DND-41 (cell line): ENCODE measurements at places on chromosomes 3 and 15.

DNA sequence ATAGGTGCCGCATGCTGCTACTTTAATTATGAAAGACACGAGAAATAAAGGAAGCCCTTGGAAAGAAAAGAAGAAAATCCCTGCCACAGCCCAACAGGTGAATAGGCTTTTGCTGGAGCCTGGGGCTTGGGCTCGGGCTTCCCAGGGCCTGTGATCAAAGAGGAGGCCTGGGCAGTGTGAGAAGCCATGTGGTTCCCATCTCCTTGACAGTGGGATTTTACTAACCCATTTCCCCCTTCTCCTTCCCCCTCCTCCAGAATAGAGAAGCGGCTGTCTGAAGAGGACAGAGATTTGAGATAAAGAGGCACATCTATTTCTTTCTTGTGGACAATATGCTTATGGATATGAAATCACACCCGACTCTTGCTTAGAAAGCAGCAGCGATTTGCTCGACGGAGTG, 369.1 kb downstream of the MCTP2 start:
- no peak for DNase-seq

GRCh38 chr3:32177702-32178198, 60.7 kb upstream of the CMTM8 start:
- peak; percentile 34 for DNase-seq

DNA sequence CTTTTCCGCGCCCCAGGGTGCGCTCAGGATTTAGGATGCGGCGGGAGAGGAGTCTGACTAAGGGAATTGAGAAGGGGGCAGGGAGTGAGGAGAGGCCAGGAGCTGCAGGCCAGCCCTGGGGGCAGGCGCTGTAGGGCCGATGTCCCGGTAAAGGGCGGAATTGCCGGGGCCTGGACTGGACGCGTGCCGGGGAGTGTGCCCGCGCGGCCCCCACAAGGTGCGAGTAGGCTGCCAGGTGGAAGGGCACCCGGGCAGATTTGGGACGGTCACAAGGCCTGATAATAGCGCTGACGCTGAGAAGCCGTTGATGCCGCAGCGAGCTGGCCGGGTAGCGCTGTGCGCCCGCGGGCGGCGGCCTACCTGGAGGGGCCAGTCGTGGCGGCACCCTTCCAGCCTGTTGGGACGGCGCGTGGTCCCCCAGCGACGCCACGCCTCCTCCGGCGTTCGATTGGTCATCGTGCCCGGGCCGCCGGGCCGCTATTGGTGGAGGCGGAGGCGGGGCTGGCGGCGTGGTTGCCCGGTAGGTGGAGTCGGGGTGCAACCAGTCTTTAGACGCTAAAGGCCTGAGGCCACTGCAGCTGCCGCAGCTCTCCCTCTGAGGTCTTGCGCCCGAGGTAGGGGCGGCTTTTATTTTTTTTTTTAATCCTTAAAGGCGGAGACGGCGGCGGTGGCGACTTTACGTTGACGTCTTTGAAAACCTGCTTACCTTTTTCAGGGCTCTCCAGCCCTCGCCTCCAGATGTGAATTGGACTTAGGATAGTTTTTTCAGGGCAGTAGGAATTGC, 903 bp downstream of the SLC25A38 start:
- DNase-seq = peak; percentile 95

DNA sequence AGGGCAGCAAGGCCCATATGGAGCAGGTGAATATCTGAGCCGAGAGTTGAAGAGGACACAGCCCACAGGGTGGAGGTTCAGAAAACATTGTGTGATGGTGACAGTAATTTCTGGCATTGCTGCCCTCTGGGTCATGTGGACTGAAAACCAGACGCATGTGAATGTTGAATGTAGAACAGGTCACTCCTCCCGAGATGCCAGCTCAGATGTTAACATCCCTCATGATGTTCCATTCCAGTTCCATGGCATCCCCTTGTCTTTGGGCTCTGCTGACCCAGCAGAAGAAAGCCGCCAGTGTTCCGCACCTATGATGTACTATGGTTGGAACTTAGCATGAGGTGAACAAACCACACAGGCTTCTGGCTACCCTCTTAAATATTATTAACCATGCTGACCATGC, 110.7 kb upstream of the CTDSPL start:
- no peak for DNase-seq

- DNase-seq = no peak
These were observed 459.5 kb downstream of the NR2F2 start for GRCh38 chr15:96790004-96790403.

GRCh38 chr15:74302821-74303359, 64.6 kb downstream of the CYP11A1 start:
- DNase-seq = peak; percentile 39

GRCh38 chr3:157311633-157312375, 124.8 kb upstream of the PTX3 start:
- DNase-seq = no peak

DNA sequence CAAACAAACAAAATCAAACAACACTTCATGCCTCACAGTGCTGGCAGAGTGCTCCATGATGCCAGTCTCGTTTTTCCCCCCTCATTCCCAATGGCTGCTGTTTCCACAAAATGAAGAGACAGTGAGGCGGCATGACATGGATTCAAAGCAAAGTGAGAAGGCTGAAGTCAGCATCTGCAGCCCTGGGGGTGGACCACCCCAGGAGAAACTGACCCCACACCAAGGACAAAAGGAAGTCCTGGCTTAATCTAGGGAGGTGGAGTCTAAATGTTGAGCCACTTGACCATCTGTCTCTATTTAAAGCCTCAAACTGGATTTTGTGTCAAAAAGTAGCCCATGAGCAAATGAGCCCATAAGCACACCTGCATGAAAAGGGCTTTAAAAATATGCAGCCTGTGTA, 151.2 kb upstream of the RORA start:
- no peak for DNase-seq

GRCh38 chr3:70990723-70991122, 592.8 kb downstream of the FOXP1 start:
- peak; percentile 19 for DNase-seq

- DNase-seq = no peak
These were observed 88.9 kb downstream of the MBNL1 start for GRCh38 chr3:152357587-152357986.

DNA sequence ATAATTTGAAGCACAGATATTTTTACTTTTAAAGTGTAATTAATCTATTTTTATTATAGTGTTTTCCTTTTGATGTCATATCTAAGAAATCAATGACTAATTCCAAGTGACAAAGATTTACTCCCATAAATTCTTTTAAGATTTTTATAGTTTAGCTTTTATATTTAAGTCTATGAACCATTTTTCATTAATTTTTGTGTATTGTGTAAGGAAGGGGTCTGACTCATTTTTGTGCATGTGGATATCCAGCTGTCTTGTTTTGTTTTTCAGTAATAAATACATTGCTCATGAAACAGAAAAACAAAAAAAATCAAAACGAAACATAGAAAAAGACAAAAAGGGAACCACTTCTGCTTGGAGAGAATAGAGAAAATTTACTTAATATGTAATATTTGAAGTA, 145.1 kb downstream of the EPHA6 start:
- DNase-seq = no peak

GRCh38 chr3:8962226-8962861, 928 bp downstream of the RAD18 start:
- DNase-seq = no peak

DNA sequence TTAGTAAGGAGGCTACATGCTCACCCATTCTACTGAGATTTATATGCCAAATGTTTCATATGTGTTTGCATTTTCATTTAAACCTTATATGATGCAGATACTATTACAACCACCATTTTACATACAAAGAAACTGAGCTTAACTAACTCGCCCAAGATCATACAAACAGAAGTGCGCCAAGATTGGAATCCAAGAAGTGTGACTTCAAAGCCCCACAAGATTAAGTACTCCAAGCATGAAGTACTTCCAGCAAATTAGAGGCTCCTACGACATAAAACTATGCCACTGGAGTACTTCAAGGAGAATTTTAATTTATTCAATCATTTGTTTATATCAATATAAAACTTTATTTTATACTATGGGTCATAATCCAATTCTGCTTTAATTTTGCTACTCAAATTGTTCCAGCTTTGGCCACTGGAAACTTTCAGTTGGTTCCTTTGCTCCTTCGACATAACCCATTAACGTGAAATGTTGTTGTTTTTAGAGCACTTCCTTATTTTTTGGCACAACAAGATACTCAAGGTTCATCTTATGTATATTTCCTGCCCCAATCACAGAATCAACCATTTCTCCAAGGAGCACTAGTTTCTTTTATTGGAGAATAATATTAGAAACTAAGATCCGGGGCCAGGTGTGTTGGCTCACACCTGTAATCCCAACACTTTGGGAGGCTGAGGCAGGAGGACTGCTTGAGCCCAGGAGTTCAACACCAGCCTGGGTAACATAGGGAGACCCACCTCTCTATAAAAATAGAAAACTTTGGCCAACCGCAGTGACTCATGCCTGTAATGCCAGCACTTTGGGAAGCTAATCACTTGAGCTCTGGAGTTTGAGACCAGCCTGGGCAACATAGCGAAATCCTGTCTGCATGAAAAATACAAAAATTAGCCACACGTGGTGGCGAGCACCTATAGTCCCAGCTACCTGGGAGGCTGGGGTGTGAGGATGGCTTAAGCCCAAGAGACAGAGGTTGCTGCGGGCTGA, 10.4 kb downstream of the INO80 start:
- DNase-seq = no peak
